Activated CD4-positive, alpha-beta T cell treated with anti-CD3 and anti-CD28 coated beads, Interleukin-2, amount 10 ng/mL, durations not matched to agents 24 days and 14 days (primary cell): ENCODE measurements at places on chromosomes 3 and 15. TPM values are rescaled to one million over a fixed set of nuclear protein-coding genes. Genes with fewer than 3 reads are reported as not detected.

Gene AMIGO3
- total RNA-seq, result 0.21 TPM in 1 of 2 replicates, not detected in the other

Gene GOLGA6L9
- total RNA-seq, result 1.5 and 1.8 TPM in 2 replicates

Gene EPHA3
- not detected in 2 replicates for total RNA-seq

Gene LIPC
- 0.80 and 0.93 TPM in 2 replicates for total RNA-seq

Gene IMPG2
- 0.02 and 0.05 TPM in 2 replicates for total RNA-seq

Gene HYAL1
- total RNA-seq, result 0.28 and 0.50 TPM in 2 replicates

Gene LRRC3B
- total RNA-seq, result not detected in 2 replicates

Gene DPPA2
- total RNA-seq, result not detected in 2 replicates

Gene TNFSF10
- 71.5 and 77.5 TPM in 2 replicates for total RNA-seq

Gene STXBP5L
- total RNA-seq, result not detected in 2 replicates

Gene CADPS
- total RNA-seq, result not detected in 2 replicates

Gene FETUB
- total RNA-seq, result not detected in 2 replicates

Gene ATP8B4
- total RNA-seq, result 29.9 and 38.5 TPM in 2 replicates

Gene CLDN18
- total RNA-seq, result not detected in 2 replicates

Gene B2M
- 4,380 and 4,481 TPM in 2 replicates for total RNA-seq

Gene ROPN1B
- not detected in 2 replicates for total RNA-seq

Gene GOLGA6B
- total RNA-seq, result not detected in 2 replicates

DNA sequence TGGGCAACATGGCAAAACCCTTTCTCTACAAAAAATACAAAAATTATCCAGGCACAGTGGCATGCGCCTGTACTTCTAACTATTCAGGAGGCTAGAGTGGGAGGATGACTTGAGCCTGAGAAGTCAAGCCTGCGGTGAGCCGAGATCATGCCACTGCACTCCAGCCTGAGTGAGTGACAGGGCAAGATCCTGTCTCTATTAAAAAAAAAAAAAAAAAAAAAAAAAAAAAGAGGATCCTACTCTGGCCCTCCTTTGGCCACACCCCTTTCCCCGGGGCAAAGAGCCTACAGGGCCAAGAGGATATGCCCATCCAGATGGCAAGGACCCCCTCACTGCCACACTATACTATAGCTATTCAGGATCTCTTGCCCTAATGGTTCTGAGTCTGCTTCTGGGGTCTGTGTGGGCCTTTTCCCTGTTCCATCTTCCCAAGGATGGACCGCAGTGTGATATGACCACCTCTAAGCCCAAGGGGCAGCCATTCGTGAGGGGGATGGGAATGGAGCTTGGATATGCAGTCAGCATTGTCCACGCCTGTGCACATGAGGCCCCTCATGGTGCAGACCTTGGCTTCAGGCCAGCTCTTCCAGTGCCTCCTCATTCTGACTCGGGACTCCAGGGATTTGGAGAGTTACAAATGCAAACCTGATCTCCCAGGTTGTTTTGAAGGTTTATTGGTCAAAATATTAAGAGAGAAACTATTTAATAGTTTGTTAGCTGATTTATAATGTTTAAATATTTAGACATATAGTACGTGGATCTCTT lies 7.3 kb downstream of the TYRO3 start:
- no peaks in the 10 kb centered on the region for H3K36me3 ChIP-seq
- no peaks in the 10 kb centered on the region for H3K4me1 ChIP-seq
- no peak overlapping the region for H3K27ac ChIP-seq
- no peak for DNase-seq
- H3K27me3 ChIP-seq, result peaks cover 21% of the 10 kb centered on the region

DNA sequence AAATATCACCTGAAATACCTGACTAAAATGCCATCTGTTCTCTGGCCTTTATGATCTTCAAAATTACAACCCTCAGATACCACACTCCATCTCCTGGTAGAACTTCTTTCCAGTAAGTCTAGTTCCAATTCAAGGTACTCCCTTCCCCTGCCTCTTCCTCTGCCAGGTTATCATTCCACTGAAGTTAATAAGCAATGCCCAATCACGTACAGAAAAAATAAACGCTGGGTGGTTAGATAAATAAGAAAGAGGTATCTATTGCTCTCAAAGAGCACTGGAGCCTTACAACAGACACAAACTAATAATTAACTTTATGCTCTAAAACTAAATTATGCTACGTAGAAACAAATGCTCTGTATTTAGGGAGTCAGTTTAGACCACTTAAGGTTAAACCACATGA lies 112.5 kb downstream of the MYO9A start:
- no peak overlapping the region for H3K4me3 ChIP-seq
- H3K27ac ChIP-seq, result no peak overlapping the region
- H3K4me1 ChIP-seq, result no peaks in the 10 kb centered on the region

- H3K36me3 ChIP-seq, result no peaks in the 10 kb centered on the region
- H3K27me3 ChIP-seq, result no peaks in the 10 kb centered on the region
- H3K4me1 ChIP-seq, result no peaks in the 10 kb centered on the region
- DNase-seq, result no peak
These were observed 14.7 kb downstream of the STAB1 start for GRCh38 chr3:52509753-52510328.

DNA sequence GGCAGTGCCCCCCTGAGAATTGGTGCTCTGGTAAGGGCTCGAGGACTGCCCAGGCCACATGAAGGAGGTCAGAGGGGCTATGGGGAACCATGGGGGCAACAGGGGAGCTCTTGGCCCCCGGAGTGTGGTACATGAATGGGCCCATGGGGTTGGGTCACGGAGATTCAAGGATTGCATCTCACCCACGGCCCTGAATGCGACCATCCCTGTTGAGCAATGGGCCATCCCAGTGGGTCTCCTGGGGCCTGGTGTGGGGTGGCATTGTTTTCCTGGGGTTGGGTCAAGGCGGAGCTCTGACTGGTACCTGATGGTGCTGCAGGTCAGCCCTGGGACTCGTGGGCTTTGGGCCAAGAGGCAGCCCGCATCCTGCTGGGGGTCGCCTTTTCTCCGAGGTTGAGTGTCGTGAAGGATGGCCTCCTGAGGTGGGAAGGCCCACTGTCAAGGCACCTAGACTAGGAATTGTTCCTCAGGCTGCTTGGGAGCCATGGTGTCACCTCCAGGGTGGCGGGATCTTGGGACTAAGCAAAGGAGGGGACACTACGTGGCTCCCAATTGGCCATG lies 198.3 kb downstream of the UBE3A start:
- H3K4me3 ChIP-seq, result no peak overlapping the region
- DNase-seq, result no peak
- H3K27ac ChIP-seq, result no peak overlapping the region
- H3K4me1 ChIP-seq, result no peaks in the 10 kb centered on the region
- H3K27me3 ChIP-seq, result no peaks in the 10 kb centered on the region

DNA sequence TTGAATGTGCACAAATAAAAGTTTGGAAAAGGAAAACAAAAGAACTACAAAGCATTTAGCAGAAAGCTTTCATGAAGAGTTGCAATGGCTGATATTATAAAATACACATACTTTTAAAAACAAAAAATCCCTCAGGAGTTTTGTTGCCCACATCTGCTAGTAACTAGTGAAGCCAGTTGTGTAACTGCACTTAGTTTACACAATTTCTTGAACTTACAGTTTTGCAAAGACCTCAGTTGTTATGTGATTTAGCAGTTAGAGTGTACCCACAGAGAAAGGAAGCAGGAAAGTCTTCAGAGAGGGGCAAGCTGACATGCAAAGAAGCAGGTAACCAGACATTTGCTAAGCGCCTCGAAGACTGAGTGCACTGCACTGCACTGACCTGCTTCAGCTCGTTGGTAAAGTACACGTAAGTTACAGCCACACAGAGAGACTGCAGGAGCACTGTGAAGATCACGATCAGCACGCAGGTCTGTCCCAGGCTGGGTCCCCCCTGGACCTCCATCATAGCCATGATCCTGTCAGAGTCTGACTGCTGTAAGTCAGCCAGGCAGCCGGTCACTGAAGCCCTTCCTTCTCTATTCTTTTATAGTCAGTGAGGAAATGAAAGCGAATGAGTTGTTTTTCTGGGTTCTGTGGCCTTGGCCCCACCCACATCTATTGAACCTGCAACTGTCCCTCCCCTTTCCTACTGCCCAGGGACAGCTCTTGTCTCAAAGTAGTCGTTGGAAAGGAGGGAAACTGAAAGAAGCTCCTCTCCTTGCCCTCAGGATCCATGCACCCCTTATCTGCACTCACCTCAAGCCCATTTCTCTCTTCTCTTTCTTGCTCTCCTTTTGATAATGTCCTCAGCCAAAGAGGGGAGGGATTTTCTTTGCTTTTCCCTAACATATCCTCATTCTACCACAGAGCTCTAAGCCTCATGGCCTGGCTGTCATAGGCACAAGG lies at the start of gene TNFSF10:
TNFSF10 (minus strand) TSS at position 560 of the 948 bp plus-strand sequence; CDS start at position 514, 46 bp downstream.
- peak within 1 kb of the TSS; percentile 94 for H3K27ac ChIP-seq
- H3K36me3 ChIP-seq, result peaks cover 39% of the 10 kb centered on the region
- peaks cover 43% of the 10 kb centered on the region for H3K4me1 ChIP-seq
- H3K4me3 ChIP-seq, result peak within 1 kb of the TSS; percentile 87

- H3K4me1 ChIP-seq, result no peaks in the 10 kb centered on the region
- no peak for DNase-seq
- H3K27ac ChIP-seq, result no peak overlapping the region
- H3K27me3 ChIP-seq, result peaks cover 2% of the 10 kb centered on the region
These were observed 40.8 kb downstream of the MRAS start for GRCh38 chr3:138389144-138389601.

- no peak overlapping the region for H3K4me3 ChIP-seq
- H3K36me3 ChIP-seq, result no peaks in the 10 kb centered on the region
- H3K4me1 ChIP-seq, result peaks cover 3% of the 10 kb centered on the region
- no peak overlapping the region for H3K27ac ChIP-seq
These were observed 13.9 kb upstream of the FAM174B start for GRCh38 chr15:92669432-92669831.

DNA sequence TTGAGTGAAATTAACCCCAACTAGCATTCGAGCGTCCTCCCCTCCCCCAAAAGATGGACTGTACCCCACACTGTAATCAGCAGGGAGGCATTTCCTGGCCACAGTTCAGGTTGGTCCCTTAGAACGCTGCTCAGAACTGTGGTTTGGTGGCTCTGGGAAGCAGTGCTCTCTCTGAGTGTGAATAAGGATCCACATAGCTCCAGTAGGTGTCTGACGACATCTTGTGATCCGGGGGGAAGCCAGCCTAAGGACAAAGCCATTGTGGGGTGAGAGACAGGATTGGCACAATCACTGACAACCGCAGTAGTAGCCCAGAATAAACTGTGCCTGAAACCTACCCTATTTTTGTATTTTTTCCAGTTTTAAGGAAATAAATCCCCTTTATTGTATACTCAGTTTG lies 125.3 kb downstream of the IGF1R start:
- H3K27me3 ChIP-seq, result no peaks in the 10 kb centered on the region
- H3K4me1 ChIP-seq, result peaks cover 21% of the 10 kb centered on the region
- DNase-seq, result no peak
- no peak overlapping the region for H3K27ac ChIP-seq

DNA sequence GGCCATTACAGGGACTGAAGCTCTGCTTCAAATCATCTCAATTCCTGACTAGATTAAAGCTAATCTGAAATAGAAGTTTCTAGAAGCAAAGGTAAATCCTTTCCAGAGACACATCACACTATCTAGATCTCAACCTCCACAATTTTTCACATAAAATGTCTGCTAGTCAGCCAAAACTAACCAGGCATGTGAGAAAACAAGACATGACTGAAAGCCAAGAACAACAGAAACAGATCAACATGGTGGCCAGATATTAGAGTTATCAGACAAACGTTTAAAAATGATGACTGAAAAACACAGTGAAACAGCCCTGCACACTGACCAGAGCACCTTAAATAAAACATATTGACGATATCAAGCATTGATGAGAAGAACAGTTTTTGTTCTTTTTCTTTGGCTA lies 59.1 kb downstream of the SUMF1 start:
- H3K4me1 ChIP-seq, result peaks cover 46% of the 10 kb centered on the region
- peaks cover 34% of the 10 kb centered on the region for H3K36me3 ChIP-seq
- DNase-seq, result no peak
- H3K27ac ChIP-seq, result no peak overlapping the region

GRCh38 chr3:197404030-197404429 lies 105.6 kb upstream of the DLG1 start:
- H3K4me1 ChIP-seq, result no peaks in the 10 kb centered on the region
- H3K36me3 ChIP-seq, result no peaks in the 10 kb centered on the region
- H3K27me3 ChIP-seq, result peaks cover 6% of the 10 kb centered on the region
- no peak for DNase-seq
- H3K4me3 ChIP-seq, result no peak overlapping the region
- H3K27ac ChIP-seq, result no peak overlapping the region

GRCh38 chr3:58236527-58237237 lies 910 bp upstream of the ABHD6 start:
- H3K4me3 ChIP-seq, result peak overlapping the region; percentile 94
- H3K27ac ChIP-seq, result peak overlapping the region; percentile 78
- H3K4me1 ChIP-seq, result peaks cover 15% of the 10 kb centered on the region
- DNase-seq, result no peak

DNA sequence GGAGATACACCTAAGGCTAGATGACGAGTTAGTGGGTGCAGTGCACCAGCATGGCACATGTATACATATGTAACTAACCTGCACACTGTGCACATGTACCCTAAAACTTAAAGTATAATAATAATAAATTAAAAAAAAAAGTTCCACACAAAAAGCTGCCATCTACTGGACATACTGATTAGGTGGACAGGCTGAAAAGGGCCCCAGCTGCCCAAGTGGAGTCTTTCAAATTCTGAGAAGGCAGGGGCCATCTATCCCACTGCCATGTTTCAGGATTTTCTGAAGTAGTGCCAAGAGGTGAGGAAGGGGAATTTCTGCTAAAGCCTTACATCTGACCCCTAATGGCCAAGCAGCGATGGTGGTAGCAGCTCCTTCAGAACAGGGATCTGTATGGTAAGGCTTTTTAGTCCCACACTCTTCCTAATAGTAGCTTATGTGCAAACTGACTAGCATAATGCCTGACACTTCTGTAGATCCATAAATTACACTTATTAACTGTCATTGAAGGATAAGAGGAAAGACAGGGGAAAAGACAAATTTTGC lies 7.7 kb downstream of the FSTL1 start:
- DNase-seq, result no peak
- no peak overlapping the region for H3K4me3 ChIP-seq
- peaks cover 26% of the 10 kb centered on the region for H3K27me3 ChIP-seq
- H3K4me1 ChIP-seq, result no peaks in the 10 kb centered on the region
- H3K27ac ChIP-seq, result no peak overlapping the region
